GM03348 (cell line): ENCODE measurements at places on chromosomes 5 and 9.

GRCh38 chr5:123132316-123132715 is 43.3 kb downstream of the PRDM6 start:
- DNase-seq, result no peak

- no peak for DNase-seq
Observed at GRCh38 chr9:108844391-108844790, 11.4 kb downstream of the ACTL7B start.

DNA sequence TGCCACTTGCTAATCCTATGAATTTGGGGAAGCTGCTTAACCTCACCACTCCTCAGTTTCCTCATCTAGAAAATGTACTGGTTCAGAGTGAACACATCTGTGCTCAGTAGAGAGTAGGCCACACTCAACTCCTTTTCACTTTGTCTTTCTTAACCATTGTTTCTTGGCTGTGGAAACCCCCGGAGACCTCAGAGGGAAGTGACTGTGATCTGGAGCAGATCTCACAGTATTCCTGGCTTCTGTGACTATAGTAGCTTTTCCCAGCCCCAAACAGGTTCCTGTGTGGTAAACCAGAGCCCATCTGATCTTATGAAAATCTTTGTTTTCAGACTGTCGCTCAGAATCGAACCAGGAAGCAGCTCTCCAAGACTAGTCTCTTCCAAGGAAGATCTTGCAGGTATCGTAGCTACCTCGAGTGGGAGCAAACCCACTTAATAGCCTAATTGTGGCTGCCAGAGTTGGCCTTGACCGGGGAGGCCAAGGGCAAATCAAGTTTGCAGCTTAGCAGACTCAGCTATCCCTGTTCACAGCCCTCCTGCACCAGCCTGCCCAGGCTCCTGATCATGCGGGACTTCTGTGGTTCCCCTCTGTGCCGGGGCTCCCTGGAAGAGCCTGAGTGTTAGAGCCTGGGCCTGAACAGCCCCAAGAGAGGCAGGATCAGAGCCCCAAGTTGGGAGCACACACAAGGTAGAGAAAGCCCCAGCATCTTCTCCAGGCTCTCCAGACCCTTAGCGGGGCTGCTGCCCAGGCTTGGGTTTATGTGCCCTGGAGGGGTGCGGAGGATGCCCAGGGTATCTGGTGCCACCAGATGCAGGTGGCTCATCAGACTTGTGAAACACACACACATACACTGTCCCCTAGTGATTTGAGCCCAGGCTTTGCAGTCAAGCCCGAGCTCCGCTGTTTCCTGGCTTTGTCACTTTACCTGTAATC is 52.2 kb upstream of the ANGPTL2 start:
- DNase-seq, result no peak

DNA sequence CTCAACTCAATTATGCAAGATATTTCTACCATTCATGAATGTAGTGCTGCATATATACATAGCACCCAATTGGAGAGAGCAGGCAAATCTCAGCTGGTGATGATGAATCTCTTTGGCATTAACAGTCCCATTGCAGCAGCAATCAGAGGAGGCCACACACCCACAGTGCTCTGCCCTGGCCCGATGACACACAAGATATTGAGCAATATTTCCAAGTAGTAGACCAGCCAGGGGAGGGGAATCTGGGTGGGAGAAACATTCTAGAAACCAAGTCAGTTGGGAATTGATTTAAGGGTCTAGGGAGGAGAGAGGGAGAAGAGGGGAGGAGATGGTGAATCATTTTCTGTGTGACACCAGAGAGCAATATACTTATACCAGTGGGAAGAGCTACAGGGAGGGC is 14.9 kb upstream of the C5orf63 start:
- DNase-seq, result peak; percentile 93

GRCh38 chr5:50666261-50667022 is at the start of gene PARP8:
TSS of gene PARP8 (plus strand) at chr5:50666637. CDS start at chr5:50667096, 459 bp downstream.
- peak; percentile 54 for DNase-seq

DNA sequence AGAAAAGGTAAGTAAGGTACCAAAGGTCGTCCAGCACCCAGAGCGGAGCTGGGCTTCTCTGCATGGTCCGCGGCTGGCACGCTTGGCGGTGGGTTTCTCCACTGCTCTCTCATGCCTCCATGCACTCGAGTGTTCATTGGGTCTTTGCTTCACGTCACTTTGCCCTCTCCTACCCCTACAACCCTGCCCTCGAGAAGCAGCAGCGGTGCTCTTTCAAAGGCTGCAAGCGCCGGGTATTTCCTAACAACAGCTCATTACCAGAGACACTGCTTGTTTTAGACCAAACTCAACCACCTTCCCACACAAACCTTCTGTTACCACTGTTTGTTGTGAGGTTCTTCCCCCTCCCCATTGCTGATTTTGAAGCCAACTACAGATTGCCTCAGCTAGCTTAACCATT is 21.5 kb upstream of the ZBTB34 start:
- DNase-seq, result no peak

GRCh38 chr9:96293498-96294158 is 8.3 kb downstream of the HSD17B3 start:
- DNase-seq, result no peak

- DNase-seq, result no peak
Observed at GRCh38 chr9:89743573-89744254, 138.9 kb downstream of the GADD45G start.

DNA sequence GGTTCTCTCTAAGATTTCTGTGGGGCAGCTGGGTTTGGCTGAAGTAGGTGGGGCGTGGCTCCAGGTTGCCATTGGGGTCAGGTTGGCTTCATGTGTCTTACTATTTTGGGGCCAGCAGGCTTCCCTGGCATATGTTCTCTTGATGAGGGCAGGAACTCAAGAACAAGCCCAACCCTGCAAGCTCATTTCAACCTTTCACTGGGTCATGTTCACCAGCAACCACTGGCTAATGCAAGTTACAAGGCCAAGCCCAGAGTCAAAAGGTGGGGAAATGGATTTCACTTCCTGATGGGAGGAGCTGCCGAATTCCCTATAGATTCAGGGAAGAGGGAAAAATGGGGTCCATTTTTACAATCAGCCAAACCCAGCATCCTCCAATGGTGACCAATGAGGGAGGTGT is 34.0 kb upstream of the HAND1 start:
- no peak for DNase-seq

GRCh38 chr5:112385969-112386368 is 33.1 kb downstream of the EPB41L4A start:
- no peak for DNase-seq

DNA sequence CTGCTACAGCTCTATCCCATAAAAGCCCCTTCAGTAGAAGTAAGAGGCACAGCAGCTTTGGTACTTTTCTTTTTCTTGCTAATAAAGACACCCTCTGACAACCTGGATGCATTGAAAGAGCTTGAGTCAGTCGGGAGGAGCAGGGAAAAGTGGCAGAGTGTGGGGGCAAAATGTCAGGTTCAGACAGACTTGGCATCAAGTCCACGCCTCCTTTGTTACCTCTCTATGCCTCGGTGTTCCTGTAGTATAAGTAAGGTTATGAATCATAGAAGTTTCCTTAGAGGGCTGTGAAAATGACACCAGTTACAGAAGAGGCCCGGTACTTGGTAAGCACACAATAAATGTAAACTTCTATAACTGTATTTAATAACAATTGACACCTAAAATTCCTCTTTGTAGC is 133.9 kb downstream of the ESM1 start:
- no peak for DNase-seq

DNA sequence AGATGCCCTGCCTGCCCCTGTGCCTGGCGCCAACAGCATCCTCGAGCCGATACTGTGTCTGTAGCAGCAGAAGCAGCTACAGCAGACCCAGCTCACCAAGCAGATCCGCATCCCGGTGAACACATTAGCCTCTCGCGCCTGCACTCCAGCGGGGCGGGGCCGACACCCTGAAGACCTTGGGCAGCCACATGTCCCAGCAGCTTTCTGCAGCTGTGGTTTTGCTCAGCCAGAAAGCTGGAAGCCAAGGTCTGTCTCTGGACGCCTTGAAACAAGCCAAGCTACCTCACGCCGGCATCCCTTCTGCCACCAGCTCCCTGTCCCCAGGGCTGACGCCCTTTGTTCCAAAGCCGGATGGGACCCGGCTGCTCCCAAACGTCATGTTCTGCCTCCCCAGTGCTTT is 59.6 kb downstream of the ACTBL2 start:
- no peak for DNase-seq

GRCh38 chr5:111552896-111553295 is 40.6 kb upstream of the STARD4 start:
- no peak for DNase-seq

DNA sequence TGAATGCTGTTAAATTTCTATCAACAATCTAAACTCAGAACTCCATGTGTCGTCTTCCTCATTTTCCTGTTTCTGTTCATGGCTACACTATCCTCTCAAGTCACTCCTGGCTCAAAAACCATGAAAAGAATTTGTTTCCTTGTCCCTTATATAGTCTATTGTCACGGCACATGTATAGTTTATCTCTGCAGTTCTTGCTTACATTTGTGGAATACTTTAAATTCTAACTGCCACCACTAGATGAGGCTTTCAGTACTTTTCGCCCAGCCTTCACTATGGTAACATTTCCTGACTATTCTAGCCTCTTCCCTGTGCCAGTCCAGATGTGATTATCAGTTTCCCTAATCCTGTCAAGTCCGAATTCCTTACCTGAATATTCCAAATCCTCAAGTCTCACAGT is 34.6 kb downstream of the PKD2L2 start:
- no peak for DNase-seq

DNA sequence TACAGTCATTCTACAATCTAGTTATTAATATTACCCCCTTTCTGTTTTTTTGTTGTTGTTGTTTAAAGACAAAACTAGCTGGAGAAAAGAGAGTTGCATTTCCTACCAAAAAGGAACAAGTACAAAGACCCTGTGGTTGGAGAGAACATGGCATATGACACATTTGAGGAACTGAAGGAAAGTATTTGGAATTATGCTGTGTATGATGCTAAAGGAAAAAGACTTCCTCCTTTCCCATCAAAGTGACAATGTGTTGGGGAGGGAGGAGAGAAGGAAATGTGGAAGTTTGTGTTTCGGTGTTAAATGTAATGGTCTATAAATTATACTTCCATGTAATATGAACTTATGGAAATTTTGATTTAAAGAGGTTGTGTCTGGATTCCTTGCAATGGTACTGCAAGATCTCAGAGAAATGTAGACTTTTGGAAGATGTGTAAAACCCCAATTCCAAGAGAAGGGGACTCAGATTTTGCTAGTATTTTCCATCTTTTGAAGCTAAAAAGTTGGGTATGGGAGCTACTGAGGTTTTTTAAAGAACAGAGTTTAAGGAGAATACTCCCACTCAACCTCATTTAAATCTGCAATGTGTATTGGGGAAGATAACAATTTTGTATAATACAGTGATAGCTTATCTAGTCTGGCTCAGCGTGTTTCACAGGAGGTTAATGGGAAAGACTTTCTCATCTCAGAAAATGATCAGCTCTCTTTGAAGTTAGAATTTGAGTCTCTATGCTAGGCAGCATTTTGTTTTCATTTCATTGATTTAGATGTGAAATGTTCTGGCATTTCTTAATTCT is 15.4 kb upstream of the TNFSF8 start:
- DNase-seq, result no peak

GRCh38 chr5:173143567-173143966 is 764 bp upstream of the BNIP1 start:
- DNase-seq, result no peak

- DNase-seq, result peak; percentile 20
Observed at GRCh38 chr5:8844206-8844605, 701.7 kb downstream of the SEMA5A start.

- DNase-seq, result no peak
Observed at GRCh38 chr5:180160789-180161188, 48.2 kb downstream of the RASGEF1C start.

DNA sequence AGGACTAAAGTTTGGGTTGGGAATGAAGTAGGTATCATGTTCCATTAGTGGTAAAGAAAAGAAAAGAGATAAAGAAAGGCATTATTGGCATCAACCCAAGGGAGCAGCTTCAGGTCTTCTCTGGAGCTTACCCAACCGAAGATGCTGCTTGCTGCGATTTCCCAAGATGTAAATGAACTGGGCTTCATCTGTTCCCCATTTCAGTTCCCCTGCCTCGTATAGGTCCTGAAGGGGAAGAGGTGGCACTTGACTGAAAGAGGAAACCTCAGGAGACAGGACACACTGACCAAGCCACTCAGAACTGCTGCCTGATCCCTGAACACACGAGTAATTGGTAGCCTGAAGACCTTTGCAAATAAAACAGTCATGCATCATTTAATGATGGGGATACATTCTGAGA is 24.6 kb downstream of the ANXA6 start:
- no peak for DNase-seq

GRCh38 chr9:126925876-126926275 is 11.3 kb downstream of the RALGPS1 start:
- DNase-seq, result no peak

DNA sequence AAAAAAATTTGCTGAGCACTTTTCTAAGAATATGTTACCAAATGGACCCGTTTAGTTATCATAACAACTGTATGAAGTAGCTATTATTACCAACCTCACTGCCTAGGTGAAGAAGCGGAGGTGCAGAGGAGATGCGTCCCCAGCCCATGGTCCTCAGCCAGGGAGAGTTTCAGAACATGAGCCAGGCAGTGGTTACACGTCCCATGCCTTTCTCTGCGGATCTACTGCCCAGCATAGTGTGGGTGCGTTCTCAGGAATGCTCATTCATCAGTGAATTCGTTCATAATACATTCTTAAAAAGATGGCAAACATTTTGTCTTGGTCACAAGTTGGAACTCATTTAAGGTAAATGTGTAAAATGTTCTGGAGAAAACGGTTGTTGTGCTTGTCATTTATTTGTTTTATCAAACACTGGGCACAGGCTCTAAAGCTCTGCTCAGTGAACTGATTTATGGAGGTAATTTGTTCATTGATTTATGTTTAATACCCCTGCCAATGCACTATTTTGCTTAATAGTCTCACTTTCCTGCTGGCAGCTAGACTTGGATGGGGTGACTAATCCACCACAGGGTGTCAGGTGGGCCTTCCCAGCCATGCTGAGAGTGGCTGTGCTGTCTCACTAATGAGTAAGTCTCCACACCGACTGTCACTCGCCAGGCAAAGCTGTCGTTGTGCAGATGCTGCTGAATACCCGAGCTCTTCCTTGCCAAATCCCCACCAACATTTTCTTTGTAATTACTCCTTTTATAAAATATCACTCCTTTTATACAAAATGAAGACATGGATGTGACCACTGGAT is 248.8 kb downstream of the TENT4A start:
- no peak for DNase-seq

GRCh38 chr9:21830589-21830988 is 28.2 kb downstream of the MTAP start:
- DNase-seq, result no peak

- DNase-seq, result no peak
Observed at GRCh38 chr9:131459056-131459455, 43.7 kb upstream of the POMT1 start.
